ENCODE measurements at places on chromosomes 1 and 21. TPM values are rescaled to one million over a fixed set of nuclear protein-coding genes. Genes with fewer than 3 reads are reported as not detected.

- no peak for DNase-seq
These were observed 8.3 kb upstream of the TINAGL1 start for GRCh38 chr1:31567956-31568570.

GRCh38 chr1:34409689-34410229, 233.1 kb downstream of the C1orf94 start:
- DNase-seq = no peak

DNA sequence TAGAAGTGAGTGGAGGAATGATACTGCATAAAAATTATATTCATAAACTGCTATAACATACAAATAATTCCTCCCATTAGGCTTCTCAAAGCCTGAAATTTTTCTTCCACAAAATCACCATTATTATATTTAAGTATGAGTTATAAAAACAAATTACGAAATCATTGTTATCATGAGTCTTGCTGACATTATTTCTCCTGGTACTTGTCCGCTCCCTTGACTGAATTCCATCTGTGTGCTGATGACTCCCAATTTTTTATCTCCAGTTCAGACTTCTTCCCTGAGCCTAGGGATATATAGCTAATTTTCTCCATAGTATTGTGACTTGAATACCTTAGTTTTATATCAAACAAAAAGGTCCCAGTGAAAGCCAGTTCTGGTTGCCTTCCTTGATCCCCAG, 268.2 kb downstream of the HMCN1 start:
- DNase-seq = no peak

GRCh38 chr21:46064870-46065214, 33.1 kb upstream of the COL6A2 start:
- DNase-seq = no peak

DNA sequence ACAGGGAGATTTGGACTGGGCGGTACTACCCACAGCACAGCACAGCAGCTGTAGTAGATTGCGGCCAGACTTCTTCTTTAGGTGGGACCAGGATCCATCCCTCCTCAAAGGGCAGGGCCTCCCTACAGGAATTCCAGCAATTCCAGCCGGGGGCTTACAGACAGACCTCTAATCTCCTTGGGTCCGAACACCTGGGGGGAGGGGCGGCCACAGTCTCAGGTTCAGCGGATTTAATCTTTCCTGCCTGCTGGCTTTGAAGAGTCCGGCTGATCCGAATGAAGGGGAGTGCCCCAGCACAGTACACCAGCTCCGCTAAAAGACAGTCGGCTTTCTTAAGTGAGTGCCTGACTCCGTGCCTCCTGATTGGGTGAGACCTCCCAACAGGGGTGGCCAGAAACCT, 1708.5 kb downstream of the BRINP3 start:
- no peak for DNase-seq

DNA sequence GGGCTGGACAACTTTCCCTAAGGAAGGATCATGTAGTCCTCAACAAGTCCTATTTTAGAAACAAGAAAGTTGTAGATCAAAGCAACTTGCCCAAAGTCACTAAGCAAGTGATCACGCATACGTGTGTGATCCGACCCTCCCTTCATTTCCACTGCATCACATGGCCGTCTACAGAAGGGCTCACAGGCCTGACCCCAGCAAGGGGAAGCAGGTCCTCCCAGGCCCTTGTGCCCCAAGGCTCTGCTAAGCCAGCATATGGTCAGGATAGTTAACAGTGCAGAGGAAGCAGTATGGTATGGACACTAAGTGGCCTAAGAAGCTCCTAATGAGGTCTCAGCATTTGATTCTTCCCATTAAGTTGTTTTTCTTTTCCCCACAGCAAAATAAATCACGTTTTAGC, 24.8 kb downstream of the TFAP2E start:
- no peak for DNase-seq

DNA sequence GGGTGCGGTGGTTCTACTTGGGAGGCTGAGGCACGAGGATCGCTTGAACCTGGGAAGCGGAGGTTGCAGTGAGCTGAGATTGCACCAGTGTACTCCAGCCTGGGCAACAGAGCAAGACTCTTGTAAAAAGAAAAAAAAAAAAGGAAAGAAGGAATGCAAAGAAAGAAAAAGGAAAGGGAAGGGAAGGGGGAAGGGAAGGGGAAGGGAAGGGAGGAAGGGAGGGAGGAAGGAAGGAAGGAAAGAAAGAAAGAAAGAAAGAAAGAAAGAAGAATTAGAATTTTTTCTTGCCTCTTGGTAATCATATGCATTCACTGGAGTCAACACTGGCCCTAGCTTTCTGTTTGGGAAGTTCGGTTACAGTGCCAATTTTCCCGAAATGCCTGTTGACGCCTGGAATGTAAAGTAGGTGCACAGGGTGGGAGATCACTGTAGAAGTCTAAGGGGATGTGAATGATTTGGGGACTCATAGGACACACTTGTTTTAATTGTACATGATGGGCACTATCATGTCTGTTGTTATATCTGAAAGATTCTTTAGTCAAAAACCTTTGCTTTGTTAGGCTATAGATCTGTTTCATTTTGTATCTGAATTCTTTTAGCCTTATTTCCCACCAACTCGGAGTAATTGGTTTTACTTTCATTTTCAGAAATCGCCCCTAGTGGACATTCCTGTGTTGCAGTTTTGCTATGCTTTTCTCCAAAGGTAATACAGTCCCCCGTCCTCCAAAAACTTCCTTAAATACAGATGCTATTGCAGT, 59.8 kb upstream of the MORC3 start:
- peak; percentile 82 for DNase-seq

DNA sequence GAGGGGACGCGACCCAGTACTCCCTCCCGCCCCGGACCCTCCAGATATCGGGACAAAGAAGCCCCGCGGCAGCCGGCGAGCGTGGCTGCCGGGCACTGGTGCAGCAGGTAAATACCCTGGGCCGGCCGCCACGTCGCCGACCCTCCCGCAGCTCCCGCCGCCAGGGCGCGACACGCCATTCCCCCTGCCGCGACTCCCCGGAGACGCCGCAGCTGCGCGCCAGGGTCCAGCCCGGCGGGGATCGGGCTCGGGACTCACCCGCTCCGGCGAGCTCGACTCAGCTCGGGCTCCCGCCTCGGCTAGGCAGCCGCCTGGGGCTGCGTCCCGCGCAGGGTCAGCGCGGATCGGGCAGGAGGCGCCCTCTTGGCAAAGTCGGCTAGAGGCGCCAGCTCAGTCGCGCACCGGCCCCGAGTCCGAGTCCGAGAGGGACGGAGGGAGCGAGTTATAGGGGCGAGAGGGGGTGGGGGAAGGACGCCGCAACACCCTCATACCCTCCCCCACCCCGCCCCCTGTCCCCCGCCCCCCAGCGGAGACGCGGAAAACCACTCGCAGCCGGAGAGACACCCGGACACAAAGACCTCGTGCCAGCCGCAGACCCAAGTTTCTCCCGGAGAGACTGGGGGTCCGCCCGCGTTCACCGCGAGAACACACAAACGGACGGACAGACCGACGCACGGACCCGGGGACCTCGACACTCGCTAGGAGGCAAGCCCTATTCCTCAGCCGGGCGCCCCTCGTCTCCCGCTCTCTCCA, 985 bp downstream of the SYT6 start:
- DNase-seq = no peak

- DNase-seq = no peak
These were observed 8.2 kb upstream of the METTL18 start for GRCh38 chr1:169802888-169803287.

- no peak for DNase-seq
These were observed 15.3 kb downstream of the RNF187 start for GRCh38 chr1:228502522-228502921.

DNA sequence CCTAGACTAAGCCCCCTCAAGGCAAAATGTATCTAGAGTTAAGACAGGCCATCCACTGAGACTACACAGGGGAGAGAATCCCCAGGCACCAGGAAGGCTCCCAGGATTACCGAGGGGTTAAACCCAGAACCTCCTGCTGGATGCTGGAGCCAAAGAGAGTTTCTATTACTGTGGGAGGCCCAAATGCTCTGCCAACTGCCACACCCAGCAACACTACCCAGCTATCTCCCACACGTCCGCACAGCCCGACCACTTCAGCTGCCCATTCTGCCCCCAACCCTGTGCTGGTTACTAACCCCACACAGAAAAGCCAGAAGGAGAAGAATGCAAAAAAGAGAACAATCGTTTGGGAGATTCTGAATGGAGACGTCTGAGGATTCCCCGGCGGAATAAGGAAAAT, 63.6 kb downstream of the CD46 start:
- no peak for DNase-seq

DNA sequence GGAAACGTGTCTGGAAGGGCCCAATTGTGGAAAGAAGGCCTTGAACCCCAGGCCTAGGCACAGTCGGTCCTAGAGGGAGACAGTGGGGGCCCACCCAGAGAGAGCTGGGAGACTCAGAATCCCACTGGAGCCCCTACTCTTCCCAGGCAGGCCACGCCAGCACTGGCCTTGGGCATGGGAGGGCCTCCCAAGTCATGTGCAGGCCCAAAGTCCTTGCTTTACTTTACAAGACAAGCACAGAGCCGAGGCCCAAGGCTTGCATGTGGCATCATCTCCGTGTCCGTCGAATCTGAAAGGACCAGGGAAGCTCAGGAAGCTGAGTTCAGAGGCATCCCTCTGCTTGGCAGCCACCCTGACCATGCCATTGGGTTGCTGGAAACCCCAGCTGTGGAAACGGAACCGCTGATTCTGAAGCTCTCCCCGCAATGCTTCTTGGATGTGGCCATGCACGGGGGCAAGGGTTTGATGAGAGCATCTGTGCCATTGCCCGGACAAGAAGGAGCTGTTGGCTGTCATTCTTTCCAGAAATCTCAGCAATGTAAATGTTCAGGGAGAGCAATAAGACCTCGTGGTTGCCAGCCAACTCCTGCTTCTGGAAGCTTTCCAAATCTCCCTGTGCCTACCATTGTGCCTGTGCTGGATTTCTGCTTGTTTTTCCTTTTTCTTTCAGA, 32.8 kb downstream of the ABCG1 start:
- no peak for DNase-seq

- peak; percentile 14 for DNase-seq
These were observed 45.4 kb downstream of the S100B start for GRCh38 chr21:46559291-46559983.

GRCh38 chr1:72186733-72187307, 95.5 kb downstream of the NEGR1 start:
- DNase-seq = no peak

DNA sequence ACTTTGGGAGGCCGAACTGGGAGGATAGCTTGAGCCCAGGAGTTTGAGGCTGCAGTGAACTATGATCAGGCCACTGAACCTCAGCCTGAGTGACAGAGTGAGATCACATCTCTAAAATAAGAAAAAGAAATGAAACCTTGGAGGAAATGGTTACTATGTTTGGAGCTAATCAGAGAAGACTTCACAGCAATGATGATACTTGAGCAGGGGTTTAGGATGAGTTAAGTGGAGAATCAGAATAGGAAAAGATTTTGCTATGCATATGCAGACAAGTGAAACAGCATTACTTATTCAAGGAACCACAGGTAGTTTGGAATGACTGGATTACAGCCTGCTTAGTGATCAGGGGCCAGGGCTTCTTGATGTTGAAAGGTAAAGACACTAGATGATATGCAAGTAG, 1.3 kb upstream of the CD5L start:
- DNase-seq = no peak

DNA sequence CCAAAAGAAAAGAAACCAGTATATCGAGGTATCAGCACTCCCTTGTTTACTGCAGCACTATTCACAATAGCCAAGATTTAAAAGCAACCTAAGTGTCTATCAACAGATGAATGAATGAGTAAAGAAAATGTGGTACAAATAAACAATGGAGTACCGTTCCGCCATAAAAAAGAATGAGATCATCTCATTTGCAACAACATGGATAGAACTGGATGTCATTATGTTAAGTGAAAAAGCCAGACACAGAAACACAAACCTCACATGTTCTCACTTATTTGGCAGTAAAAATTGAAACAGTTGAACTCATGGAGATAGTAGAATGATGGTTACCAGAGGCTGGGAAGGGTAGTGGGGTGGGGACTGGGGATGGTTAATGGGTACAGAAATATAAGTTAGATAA, 4.3 kb upstream of the GNG5 start:
- DNase-seq = no peak

- DNase-seq = no peak
These were observed 1.2 kb upstream of the CDA start for GRCh38 chr1:20587661-20588053.

- no peak for DNase-seq
These were observed 1.3 kb downstream of the SV2A start for GRCh38 chr1:149916193-149916897.

DNA sequence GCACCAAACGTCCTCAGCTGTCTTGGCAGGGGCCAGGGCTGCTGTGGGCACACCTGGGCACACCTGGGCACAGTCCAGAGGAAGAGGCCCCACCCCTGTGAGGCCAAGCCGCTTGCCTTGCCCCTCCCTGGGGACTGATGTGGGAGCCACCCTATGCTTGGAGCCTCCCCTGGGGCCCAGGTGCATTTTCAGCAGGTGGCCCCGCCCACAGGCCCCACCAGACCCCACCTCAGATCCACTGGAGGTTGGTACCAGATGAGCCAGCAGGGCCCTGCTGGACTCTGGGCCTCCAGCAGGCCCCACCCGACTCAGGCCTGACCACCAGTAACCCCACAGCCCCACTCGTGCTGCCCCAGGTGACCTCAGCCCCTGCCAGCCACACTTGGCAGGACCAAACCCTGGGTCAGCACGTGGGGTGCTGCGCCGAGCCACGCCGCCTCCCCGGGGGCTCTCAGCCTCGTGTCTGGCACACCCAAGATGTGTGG, 8.8 kb downstream of the SLC19A1 start:
- no peak for DNase-seq

GRCh38 chr1:29956349-29957030, 720.2 kb downstream of the PTPRU start:
- DNase-seq = no peak

- no peak for DNase-seq
These were observed 10.7 kb upstream of the PTBP2 start for GRCh38 chr1:96710708-96711477.

- no peak for DNase-seq
These were observed 121.0 kb downstream of the GLIS1 start for GRCh38 chr1:53617851-53618499.

DNA sequence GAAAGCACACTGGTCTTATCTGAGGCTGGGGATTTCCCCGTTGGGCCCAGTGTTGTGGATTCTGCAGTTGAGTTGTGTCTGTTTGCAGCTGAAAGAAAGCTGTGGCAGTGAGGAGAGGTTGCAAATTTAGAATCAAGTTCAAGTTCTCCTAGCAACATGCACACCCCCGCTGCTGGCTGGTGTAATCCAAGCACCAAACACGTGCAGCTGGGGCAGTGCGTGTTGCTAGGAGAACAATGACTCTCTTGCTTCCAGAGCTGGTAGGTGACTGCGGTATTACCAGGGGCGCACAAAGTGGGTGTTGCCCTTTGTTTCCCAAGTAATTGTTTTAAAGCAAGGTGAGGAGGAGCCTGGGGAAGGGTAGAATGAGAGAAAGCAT, 91.5 kb downstream of the IER5 start:
- peak; percentile 77 for DNase-seq

- no peak for DNase-seq
These were observed 35.3 kb downstream of the RGS8 start for GRCh38 chr1:182649041-182649440.

The GPR161 gene
- 21.7 TPM for polyA plus RNA-seq

The NR1I3 gene
- polyA plus RNA-seq = 3.6 TPM

The CASQ1 gene
- polyA plus RNA-seq = 0.43 TPM

The SLC19A1 gene
- polyA plus RNA-seq = 67.0 TPM

The HSD3B1 gene
- polyA plus RNA-seq = 0.78 TPM

The NBPF6 gene
- polyA plus RNA-seq = not detected

The RGS16 gene
- 0.96 TPM for polyA plus RNA-seq

All from left kidney (tissue), 8 donors.